ENCODE measurements at places on chromosomes 3 and 15.
A peak's percentile ranks its signal among the peaks of the same experiment; 100 is the strongest.

- DNase-seq, result no peak
Observed at GRCh38 chr15:88613074-88613944, 7.8 kb upstream of the AEN start.

- DNase-seq, result no peak
Observed at GRCh38 chr15:29535952-29536351, 266.3 kb upstream of the NSMCE3 start.

- no peak for DNase-seq
Observed at GRCh38 chr3:64909757-64910467, 222.1 kb upstream of the ADAMTS9 start.

DNA sequence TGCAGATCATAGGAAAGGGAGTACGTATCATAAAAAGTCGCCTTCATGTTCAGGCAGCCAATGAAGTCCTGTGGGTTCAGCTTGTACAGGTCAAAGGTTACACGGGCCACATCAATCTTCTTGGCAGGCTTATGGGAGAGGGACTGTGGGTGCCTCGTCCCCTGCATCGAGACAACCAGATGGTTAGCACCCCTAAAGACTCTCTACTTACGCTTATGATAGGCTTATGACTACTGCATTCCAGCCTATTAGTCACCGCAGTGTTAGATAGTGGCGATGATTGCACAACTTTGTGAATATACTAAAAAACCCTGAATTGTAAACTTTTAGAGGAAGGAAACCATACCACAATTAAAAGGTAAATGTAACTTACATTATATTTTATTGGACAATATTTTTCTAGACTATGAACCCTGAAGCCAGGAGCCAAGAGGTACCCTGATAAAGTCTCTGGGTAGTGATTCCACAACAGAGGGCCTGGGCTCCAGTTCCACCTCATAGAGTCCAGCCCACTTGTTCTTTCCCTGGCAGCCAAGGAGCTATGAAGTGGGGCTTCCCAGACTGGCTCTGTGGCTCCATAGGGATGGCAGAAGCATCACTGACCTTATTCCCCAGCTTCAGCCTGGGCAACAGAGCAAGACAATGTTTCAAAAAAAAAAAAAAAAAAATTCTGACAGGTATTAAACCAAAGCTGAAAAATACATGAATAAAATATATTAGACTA, 2.5 kb upstream of the FANCD2 start:
- no peak for DNase-seq

DNA sequence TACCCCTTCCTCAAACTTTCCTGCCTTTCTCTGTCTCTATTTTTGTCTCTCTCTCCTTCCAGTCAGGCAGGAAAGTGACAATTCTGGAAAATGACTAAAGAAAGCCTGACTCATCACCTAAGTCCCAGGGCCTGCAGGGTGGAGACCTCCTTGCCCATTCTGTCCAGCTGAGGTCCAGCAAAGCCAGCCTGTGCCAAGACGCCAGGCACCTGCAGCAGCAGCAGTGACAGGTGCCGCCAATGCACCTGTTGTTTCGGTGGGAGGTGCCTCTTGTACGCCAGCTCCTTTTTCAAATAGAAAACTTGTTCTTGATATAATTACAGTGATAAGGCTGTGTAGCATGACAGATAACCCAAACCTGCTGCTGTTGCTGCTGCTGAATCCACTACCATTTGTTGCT, 501.3 kb downstream of the NTRK3 start:
- no peak for DNase-seq

DNA sequence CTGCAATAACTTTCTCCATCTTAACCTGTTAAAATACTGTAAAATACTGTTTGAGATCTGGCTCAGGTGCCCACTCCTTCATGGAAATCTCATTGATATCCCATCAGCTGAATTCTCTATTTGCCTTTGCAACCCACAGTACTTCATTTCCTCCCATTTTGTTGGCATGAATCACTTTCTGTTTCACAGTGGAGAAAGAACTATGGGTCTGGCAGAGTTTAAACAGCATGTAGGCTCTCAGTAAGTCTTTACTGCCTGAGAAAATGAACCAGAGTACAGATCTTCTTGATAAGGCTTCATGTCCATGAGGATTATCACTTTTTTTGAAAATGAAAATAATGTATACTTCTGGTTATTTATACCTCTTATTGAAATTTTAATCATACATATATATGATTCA, 245.9 kb downstream of the NAALADL2 start:
- no peak for DNase-seq

DNA sequence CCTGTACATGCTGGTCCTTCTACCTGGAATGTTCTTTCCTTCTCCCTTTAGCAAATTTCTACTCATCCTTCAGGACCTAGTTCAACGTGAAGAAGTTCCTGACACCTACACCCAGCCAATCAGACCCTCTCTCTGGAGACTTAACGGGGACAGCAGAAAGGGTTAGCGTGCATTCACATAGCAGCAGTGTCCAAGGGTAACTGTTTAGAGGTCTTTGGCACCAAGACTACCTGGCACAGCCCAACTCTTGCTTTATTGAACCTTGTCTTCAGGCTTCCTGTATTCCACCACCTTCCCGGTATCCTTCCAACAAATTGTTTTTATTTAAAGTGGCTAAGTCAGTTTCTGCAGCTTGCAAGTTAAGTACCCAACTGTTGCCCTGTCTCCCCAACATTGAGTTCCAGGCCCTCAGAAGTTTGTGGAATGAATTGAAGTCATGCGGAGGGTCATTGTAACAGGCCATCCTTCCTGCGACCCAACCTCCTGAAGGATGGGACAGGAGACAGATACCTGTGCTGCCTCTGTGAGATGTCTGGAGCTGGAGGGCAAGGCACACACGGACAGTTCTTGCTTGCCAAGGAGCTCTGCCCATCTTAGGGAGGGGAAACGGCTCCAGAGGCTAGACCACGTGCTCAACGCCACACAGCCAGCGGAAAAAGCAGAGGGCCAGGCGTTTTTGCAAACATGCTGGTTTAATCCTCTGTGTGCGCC, 14.4 kb upstream of the WNT7A start:
- no peak for DNase-seq

DNA sequence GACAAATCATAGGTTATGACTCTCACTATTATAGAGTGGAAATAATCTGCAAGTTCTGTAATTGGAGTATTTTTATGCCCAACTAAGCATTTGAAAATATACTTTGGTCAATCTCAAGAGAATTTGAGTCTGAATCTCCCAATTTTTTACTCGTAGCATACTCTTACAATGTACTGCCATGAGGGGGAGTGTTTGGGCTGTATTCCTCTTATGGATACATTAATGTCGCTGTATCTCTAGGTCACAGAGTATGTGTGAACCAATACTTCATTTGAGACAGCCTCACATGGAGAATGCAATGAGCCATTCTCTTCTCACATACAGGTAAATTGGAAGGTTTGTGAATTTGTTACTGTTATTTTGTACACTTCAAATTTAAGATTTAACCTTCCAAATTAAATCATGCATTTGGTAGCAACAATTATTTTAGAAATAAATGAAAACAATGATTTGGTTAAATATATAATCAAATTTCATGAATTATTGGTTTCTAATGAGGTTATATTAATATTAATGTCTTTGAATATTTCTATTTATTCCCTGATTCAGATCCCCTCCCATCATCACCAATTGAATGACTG, 5.5 kb upstream of the CD200 start:
- DNase-seq, result peak; percentile 20

DNA sequence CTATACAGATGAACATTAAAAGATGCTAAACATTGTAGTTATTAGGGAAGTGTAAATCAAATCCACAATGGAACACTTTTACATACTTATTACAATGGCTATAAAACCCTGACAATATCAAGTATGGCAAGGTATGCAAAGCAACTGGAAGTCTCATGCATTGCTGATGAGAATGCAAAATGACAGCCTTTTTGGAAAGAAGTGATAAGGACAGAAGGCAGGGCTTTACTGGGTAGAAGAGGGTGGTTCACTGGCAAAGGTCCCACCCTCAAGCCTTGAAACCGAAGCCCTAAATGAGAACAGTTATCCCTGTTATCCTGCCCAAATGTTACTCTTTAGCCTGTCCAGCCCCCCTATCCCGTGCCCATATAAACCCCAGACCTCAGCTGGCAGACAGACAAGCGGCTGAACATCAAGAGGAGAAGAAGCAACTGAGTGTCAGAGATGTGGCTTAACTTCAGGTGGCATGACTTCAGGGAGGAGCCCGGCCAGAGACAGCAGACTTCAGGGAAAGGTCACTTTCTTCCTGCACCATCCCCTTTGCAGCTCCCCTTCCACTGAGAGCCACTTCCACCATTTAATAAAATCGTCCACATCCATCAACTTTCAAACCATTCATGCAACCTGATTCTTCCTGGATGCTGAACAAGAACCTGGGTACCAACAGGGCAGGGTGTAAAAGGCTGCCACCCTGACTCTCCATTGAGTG, 732 bp upstream of the GCSAM start:
- DNase-seq, result no peak

DNA sequence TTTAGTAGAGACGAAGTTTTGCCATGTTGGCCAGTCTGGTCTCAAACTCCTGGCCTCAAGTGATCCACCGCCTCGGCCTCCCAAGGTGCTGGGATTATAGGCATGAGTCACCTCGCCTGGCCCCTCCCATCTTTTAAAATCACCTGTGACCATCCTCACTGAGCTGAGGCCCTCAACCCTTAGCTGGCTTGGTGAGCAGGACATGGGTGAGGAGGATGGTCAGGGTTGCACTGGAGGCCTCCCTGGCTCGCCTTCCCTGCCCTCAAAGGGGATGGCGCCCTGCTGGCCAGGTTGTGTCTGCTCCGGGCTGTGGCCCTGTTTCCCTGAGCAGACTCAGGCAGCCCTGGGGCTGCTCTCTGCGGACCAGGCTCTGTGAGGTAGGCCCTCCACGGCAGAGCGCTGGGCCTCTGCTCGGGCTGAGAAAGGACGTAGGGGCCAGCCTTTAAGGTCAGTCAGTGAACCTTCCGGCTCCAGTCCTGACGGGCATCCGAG, 33.7 kb downstream of the SYNM start:
- no peak for DNase-seq

GRCh38 chr3:142003291-142003690, 126.8 kb downstream of the ATP1B3 start:
- DNase-seq, result no peak

GRCh38 chr3:171906951-171907676, 64.0 kb downstream of the TMEM212 start:
- no peak for DNase-seq

DNA sequence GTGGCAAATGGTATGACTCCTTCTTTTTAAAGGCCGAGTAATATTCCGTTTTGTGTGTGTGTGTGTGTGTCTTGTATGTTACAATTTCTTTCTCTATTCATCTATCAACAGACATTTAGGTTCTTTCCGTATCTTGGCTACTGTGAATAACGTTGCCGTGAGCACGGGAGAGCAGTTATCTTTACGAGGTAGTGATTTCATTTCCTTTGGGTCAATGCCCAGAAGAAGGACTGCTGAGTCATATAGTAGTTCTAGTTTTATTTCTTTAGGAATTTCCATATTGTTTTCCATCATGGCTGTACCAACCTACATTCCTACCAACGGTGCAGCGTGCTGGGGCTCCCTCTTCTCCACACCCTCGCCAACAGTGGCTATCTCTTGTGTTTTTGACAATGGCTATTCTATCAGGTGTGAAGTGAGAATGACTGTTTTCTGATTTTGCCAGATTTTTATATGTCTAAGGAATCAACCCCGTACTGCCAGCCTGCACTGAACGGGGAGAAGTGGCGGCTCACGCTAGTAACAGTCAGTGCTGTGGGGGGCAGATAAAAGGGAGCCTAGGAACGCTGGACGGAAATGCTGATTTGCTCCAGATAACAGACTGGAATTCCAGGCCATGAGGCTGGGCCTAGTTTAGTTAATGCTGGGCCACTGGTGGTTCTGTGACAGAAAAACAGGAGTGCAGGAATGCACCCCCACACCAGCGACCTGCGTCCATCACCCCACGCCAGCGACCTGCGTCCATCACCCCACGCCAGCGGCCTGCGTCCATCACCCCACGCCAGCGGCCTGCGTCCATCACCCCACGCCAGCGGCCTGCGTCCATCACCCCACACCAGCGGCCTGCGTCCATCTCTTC, 168.1 kb downstream of the XXYLT1 start:
- DNase-seq, result no peak

- DNase-seq, result no peak
Observed at GRCh38 chr3:195537995-195538394, 5.1 kb downstream of the PPP1R2 start.

GRCh38 chr3:194894538-194894937, 208.9 kb downstream of the FAM43A start:
- DNase-seq, result no peak

GRCh38 chr15:91974321-91974720, 120.8 kb downstream of the SLCO3A1 start:
- no peak for DNase-seq

DNA sequence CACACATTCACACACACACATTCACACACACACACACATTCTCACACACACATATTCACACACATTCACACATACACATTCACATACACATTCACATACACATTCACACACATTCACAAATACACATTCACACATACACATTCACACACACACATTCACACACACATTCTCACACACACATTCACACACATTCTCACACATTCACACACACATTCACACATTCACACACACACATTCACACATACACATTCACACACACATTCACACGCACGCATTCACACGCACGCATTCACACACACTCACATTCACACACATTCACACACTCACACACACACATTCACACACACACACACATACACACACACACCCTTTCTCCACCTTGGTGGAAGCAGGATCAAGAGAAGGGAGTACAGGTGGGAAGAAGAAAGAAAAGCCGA, 5.7 kb upstream of the HAPLN3 start:
- no peak for DNase-seq

DNA sequence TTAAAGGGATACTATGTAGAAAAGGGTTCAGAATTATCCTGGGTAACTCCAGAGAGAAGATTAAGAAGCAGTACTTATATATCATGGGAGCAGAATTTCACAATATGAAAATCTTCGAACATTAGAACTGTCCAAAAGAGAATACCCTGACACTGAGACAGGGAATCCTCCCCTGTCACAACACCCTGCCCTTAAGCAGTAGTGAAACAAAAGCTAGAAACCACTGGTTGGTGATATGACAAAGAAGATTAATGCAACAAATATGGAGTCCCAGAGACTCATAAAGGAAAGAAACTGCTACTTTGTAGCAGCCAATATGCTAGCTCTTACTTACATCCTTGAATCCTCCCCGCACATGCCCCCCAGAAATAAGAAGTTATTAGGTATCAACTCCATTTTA, 18.5 kb downstream of the MIX23 start:
- DNase-seq, result no peak

DNA sequence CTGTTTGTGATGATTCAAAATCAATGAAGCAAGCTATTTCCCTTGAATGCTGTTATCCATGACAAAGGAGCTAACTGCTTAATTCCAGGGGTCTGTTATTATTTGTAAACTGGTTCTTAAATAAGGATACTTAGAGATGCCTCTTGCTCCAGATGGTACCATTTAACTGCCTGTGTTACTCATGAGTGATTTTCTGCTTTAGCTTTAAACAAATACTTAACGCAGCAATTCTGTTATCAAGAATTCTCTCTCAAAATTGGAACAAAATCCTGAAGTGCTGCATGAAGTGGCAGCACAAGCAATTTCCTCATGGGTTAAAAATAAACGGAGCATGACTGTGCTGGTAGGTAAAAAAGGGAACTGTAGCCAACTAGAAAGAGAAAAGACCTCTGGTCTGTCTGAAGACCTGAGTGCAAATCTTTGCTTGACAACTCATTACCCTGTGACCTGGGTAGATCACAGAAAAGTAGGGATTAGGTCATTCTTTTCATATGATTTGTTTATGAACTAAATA, 62.5 kb upstream of the GBE1 start:
- DNase-seq, result no peak
